ENCODE measurements at places on chromosomes 11 and 22.

DNA sequence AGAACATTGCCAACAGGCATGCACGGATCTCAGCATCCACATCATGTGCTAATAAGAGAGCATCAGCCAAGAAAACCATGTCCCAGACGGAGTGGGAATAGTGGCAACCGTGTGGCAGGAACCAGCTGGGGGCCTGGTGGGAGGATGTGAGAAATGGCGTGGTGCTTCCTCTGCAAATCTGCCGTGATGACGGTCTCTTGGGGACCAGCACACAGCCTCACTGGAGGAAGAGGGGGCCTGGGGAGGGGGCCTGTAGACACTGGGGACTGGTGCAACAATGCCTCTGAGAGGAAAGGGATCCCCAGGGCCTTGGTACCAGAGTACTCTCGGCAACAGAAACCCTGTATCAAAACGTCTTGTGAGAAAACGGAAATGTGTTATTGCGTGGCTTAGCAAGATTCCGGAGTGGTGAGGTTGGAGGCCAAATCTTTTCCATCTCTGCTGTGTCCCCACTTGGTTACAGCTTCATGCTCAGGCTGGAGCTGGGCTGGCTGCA, 154.3 kb upstream of the TBCEL start:
- no peak for DNase-seq

DNA sequence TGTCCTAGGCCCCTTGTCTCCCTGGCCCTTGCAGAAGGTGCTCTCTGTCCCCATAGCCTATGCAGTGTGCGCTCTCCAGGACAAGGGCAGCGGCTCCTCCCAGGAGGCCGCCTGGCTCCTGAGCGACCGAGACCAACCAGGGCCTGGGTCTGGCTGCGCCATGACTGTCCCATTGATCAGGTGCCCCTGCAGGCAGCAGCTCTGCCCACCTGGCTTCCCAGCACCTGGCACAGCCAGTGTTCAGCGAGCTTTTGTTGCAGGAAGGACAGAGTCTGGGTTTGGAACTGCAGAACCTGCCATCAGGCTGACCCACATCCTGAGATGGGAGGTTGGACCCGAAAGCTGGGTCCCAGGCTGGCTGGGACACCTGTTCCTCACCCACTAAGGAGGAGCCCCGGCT, 1001.1 kb downstream of the BRD1 start:
- no peak for DNase-seq

GRCh38 chr11:34126959-34127848, 21.8 kb downstream of the NAT10 start:
- no peak for DNase-seq

DNA sequence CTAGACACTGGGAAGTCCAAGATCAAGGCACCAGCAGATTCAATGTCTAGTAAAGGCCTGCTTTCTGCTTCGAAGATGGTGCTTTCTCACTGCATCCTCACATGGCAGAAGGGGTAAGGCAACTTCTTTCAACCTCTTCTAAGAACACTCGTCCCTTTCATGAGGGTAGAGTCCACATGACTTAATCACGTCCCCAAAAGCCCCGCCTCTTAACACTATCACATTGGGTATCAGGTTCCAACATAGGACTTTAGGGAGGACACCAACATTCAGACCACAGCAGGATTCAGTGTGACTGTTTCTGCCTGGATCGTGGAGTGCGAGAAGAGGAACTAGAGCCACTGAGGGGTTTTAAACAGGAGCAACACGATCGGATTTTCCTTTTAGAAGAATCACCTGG, 3.7 kb upstream of the TIRAP start:
- no peak for DNase-seq

DNA sequence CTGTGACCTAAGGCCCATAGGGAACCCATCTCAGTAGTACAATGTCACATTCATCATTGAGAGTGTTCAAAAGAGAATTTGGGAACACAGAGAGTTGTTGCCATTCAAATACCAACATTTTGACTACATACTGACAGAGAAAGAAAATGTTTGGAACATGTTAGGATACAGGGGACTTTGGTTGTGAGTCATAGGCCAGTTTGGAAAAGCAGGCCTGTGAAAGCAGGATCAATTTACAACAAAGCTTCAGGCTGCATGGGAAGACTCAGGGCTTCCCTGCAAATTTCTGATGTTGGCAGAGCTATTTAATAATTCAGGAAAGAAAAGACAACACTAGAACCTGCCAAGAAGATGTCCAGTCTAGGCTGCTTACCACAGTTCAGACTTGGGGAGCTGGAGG, 374 bp downstream of the NLRP10 start:
- DNase-seq, result no peak
